ENCODE measurements at places on chromosomes 2 and 18. TPM values are rescaled to one million over a fixed set of nuclear protein-coding genes. Genes with fewer than 3 reads are reported as not detected.

Gene LYPD6B
- 3.4 TPM for total RNA-seq

Gene PUM2
- total RNA-seq: 143 TPM

Gene RTKN
- 3.4 TPM for total RNA-seq

Gene EGR4
- not detected for total RNA-seq

Gene CCDC121
- 3.9 TPM for total RNA-seq

Gene REG3G
- total RNA-seq: not detected

Gene SCG2
- total RNA-seq: 81.9 TPM

Gene FBLN7
- 2.5 TPM for total RNA-seq

Gene LYPD6
- 8.1 TPM for total RNA-seq

Gene COL6A3
- total RNA-seq: 20.4 TPM

Gene CYS1
- total RNA-seq: 0.49 TPM

Gene KLF7
- 77.0 TPM for total RNA-seq

Gene MATN3
- 2.0 TPM for total RNA-seq

Gene HAAO
- 1.5 TPM for total RNA-seq

Gene LOXHD1
- 0.25 TPM for total RNA-seq

Gene COPS7B
- total RNA-seq: 19.7 TPM

Gene SP140
- total RNA-seq: 0.49 TPM

Gene L3MBTL4
- total RNA-seq: 19.7 TPM

Gene VPS4B
- 21.6 TPM for total RNA-seq

Gene SERPINE2
- 41.1 TPM for total RNA-seq

Gene AGAP1
- 35.2 TPM for total RNA-seq

Gene ACMSD
- total RNA-seq: not detected

Gene AKAIN1
- total RNA-seq: 2.5 TPM

Gene SERPINB4
- total RNA-seq: not detected

Gene TXNDC9
- total RNA-seq: 36.9 TPM

Gene PRSS56
- total RNA-seq: under 0.01 TPM

Gene RGPD4
- total RNA-seq: 0.25 TPM

Gene ENOSF1
- total RNA-seq: 4.7 TPM

Gene DNER
- 75.7 TPM for total RNA-seq

Gene SKOR2
- total RNA-seq: not detected

Gene TXNDC2
- under 0.01 TPM for total RNA-seq

Gene IL36A
- not detected for total RNA-seq

Gene HNMT
- 34.2 TPM for total RNA-seq

Gene CTAGE1
- not detected for total RNA-seq

Gene SLC39A6
- 150 TPM for total RNA-seq

Gene UGT1A3
- total RNA-seq: not detected

Gene TMEM198
- total RNA-seq: 11.1 TPM

Gene KRTCAP3
- total RNA-seq: 0.25 TPM

Gene EIF4E2
- total RNA-seq: 30.5 TPM

Gene RAX
- total RNA-seq: not detected

Gene SETBP1
- total RNA-seq: 46.2 TPM

Gene TBR1
- total RNA-seq: 95.6 TPM

Gene CYTIP
- 2.0 TPM for total RNA-seq

Gene PEX13
- total RNA-seq: 42.5 TPM

Gene SPP2
- not detected for total RNA-seq

Gene SKA1
- total RNA-seq: 2.0 TPM

Gene NFE2L2
- 14.0 TPM for total RNA-seq

Gene NMS
- total RNA-seq: not detected

Gene STRN
- 23.6 TPM for total RNA-seq

Gene PLCL1
- total RNA-seq: 28.5 TPM

Gene ADD2
- total RNA-seq: 385 TPM

Gene DSC2
- 5.4 TPM for total RNA-seq

Gene LGALSL
- 38.4 TPM for total RNA-seq

Gene NFU1
- total RNA-seq: 32.9 TPM

Gene CFAP65
- 0.74 TPM for total RNA-seq

Gene NTSR2
- 0.25 TPM for total RNA-seq

Gene DYNAP
- not detected for total RNA-seq

Gene PJVK
- total RNA-seq: 4.2 TPM

Gene SH3RF3
- total RNA-seq: 14.8 TPM

All from temporal lobe (tissue), 4 donors.